ENCODE measurements at places on chromosomes 3 and 15.
A peak's percentile ranks its signal among the peaks of the same experiment; 100 is the strongest.

- no peak for DNase-seq
Observed at GRCh38 chr15:31342781-31343626, 16.4 kb downstream of the KLF13 start.

DNA sequence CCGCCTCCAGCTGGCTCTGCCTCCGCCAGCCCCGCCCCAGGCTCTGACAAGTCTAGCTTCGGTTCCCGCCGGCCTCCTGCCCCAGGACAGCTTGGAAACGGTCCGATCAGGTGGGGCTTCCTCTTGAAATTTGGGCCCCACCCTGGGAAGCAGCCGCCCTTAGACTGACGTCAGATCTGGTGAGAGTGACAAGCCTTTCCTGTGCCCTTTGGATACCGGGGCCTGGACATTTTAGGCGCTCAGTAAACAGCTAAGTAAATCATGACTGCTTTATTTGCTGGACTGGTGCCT is 378 bp upstream of the HYAL3 start:
- no peak for DNase-seq

DNA sequence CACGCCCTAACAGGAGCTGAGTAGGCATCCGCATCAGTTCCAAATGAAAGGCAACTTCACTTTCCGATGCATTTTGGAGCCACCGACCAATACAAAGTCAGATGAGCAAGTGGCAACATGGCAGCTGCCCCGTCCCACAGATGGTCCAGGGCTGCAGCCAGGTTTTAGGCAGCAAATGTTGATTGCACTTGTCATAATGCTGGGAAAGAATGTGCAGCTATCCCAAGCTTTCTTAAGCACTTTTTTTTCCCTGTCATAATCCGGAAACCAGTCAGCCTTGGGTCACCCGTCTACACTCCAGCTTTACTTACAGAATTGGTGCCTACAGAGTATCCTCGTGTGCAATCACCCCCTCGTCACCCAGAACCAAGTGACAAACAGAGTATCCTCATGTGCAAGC is 147.7 kb downstream of the CHSY1 start:
- no peak for DNase-seq

DNA sequence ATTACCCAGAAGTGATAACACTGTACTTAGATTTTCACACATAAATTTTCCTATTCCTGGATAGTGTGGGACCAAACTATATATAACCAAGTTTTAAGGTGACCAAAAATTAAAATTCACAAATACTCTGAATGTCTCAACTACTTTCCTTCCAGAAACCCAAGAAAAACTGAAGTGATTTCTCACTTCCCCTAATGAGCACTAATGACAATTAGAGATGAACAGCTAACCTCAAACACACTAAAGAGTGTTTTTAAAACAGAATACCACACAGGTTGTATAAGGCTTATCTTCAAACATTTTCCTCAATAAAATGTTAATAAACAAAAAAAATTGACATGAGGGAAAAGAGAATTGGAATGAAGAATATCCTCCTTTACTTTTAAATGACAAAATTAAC is 188.2 kb downstream of the ZBTB20 start:
- DNase-seq, result no peak

- DNase-seq, result no peak
Observed at GRCh38 chr3:168186293-168186983, 90.7 kb upstream of the GOLIM4 start.

DNA sequence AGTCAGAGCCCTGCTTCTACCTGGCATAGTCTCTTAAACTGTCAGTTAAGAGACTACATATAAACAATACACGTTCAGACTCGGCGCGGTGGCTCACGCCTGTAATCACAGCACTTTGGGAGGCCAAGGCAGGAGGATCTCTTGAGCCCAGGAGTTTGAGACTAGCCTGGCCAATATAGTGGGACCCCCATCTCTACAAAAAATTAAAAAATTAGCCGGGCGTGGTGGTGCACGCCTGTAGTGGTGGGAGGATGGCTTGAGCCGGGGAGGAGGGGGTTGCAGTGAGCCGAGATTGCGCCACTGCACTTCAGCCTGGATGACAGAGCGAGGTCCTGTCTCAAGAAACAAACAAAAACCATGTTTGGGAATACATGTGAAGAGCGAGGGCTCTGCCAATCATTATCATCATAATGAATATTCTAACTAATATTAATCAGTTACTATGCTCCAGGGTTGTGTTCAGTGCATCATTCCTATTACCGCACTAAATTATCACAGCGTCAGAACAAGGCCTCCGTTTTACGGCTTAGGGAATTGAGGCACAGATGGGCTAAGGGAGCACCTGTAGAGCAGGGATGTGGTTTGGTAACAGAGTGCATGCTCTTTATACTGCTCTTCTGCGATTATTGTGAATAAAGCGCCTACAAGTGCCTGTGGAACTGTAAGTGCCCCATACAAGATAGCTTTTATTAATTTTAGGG is 844 bp upstream of the UQCC5 start:
- DNase-seq, result no peak

GRCh38 chr3:60291115-60291514 is 960.1 kb downstream of the FHIT start:
- no peak for DNase-seq

DNA sequence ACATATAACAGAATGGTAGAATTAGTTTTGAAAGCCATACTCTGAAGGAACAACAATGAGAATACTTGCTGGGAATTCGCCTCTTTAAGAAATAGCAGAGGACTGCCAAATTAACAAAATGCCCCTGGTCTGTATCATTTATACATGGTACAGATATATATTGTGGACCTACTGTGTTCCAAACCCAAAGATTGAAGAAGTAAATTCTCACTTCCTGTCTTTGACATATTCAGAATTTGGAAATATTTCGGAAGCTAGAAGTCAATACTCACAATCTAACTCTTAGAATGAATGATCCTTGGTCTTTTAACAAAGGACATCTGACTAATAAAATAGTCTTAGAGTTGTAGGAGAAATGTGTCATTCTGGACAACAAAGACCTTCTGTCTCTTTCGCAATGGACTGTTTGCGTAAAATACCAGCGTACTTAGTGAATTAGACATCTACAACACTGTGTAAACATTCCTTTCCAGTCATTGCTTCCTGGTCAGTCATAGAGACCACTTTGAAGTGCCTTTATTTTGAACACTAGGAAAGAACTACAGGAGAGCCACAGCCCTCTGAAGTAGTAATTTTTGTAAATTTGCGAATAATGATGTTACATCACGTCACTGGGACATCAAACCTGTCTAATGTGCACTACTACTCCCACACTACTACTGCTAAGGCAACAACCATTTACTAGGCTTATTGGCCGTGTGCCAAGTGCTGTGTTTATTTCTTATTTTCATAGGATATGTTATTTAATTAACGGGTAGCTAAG is 68.0 kb downstream of the CHL1 start:
- no peak for DNase-seq

- DNase-seq, result peak; percentile 44
Observed at GRCh38 chr3:54999159-54999558, 71.3 kb upstream of the LRTM1 start.
